Karpas-422 (cell line): ENCODE measurements at places on chromosomes 16 and 17. TPM values are rescaled to one million over a fixed set of nuclear protein-coding genes. Genes with fewer than 3 reads are reported as not detected.

- DNase-seq: no peak
Measured at GRCh38 chr17:10513299-10514067, 4.9 kb downstream of the MYH1 start.

GRCh38 chr17:74919440-74920305 is 3.4 kb downstream of the USH1G start:
- DNase-seq: peak; percentile 30

- DNase-seq: no peak
Measured at GRCh38 chr16:89407282-89407924, 83.0 kb downstream of the ANKRD11 start.

DNA sequence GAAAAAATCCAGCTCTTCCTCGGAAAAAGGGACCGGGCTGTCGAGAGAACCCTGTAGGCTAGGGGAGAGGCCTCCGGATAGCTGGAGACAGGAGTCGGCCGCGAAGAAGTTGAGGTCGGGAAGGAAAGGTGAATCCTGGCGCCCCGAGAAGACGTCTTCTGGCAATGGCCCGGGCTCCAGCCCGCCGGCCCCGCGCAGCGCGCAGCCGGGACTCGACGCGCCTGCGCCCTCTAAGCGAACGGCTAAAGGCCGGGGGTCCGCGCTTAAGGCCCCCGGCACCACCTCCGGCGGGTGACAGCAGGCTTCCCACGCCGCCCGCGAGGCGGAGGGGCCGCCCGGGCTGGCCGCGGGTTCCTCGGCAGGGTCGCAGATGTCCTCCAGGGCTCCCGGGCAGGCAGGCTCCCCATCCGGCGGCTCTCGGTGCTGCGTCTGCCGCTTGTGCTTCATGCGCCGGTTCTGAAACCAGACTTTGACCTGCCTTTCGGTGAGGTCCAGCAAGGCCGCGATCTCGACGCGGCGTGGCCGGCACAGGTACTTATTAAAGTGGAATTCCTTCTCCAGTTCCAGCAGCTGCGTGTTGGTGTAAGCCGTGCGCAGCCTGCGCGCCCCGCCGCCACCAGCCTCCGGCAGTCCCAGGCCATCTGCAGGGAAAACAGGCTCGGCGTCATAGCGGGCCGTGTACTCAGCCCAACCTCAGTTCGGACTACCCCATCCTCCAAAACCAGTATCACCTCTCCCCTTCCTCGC is 1.6 kb downstream of the HOXB2 start:
- DNase-seq: no peak

- DNase-seq: peak; percentile 93
Measured at GRCh38 chr17:18246880-18247612, 11.5 kb downstream of the FLII start.

GRCh38 chr17:38578229-38579082 is 27.3 kb downstream of the SRCIN1 start:
- DNase-seq: no peak

- no peak for DNase-seq
Measured at GRCh38 chr17:10096596-10096995, 101.8 kb downstream of the GAS7 start.

DNA sequence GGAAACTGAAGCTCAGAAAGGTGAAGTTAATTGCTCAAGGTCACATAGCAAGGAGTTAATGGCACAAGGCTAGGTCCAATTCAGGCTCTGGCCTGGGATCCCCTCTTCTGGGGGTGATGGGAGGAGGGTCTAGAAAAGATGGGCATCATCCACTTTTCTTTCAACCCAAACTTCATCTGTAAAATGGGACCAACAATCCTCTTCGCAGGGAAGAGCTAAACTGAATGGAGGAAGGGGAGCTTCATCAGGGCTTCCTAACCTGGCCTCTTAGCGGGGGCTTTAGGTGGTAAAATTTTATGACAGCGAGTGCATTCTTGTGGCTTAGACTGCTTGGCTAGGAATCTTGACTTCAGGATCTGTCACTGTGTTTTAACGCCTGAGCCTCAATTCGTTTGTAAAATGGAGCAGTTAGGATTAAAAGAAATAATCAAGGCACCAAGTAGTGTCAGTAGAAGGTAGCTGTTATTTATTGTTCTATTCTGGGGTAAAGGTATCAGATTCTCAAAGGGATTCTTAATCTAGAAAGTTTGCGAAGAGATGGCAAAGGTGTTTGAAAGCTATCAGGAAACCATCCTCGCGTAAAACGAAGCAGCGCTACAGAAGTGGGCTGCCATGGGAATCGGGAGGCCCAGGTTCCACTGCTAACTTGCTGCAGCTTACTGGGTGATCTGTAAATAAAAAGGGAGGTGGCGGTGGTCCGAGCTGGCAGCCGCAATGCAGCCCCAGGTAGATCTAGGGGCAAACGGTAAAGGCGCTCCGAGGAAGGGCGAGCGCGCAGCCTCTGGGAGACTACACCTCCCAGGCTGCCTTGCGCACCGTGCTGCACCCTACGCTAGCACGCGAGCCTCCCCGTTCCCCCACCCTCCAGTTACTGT is 1.5 kb upstream of the SRCAP start:
- DNase-seq: no peak

DNA sequence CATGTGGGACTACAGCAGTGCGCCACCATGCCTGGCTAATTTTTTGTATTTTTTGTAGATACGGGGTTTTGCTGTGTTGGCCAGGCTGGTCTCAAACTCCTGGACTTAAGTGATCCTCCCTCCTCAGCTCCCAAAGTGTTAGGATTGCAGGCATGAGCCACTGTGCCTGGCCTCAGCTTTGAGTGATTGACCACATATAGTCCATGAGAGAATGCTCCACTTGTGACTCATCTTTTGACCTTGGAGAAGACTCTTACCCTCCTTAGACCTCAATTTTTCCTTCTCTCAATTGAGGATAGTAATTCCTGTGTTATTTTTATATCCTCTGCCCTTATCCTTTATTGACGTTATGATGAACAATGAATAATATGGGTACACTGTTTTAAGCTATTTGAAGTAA is 30.9 kb upstream of the DUSP14 start:
- no peak for DNase-seq

- no peak for DNase-seq
Measured at GRCh38 chr17:8488901-8489300, 53.2 kb downstream of the NDEL1 start.

DNA sequence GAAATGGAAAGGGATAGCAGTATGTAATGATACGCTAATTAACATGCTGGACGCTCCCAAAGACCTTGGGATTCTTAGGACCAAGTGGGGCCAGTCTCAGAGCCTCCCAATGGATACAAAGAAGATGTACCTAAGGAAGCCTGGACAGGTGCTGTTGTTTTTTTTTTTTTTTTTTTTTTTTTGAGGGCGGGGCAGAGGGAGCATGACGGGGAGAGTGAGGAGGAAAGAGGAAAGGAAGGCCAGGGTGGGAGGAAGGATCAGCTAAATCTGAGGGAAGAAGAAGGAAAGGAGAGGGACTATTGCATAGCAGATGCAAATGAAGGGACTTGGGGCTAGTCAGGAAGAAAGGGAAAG is 2.5 kb downstream of the VAMP2 start:
- DNase-seq: no peak

DNA sequence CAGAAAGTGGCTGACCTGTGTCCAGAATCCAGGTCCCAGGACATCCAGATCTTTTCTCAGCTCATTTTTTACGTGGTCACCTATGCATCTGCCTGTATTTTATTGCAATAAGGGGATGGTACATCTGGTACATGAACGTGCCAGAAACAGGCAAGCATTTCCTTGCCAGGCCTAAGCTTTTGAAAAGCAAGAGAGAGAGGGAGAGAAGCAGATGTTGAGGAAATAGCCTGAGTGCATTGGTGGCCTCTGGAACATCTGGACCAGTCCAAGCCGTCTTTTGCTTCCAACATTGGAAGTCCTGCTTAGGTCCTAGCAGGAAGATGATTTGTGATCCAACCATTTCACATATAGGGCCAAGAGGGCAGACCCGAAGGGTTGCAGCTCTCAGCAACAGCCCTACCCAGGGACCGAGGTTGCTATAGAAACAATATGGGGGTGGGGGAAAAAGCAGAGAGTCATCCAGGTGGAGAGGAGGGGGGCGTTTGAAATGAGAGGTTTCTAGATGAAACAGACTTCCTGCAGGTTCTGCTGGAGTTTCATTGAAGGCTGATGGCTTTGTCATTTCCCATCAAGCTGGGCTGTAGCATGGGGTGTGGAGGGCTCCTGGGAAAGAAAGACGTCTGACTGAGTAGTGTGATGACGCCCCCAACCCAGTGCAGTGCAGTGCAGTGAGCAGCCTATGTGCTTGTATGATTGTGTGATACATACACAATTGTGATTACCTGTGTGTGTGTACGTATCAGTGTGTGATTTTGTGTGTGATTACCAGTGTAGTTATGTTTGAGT is 61.6 kb downstream of the SHISA6 start:
- DNase-seq: no peak

Gene CHAD
- total RNA-seq: not detected in 2 replicates

Gene ADAMTS18
- total RNA-seq: not detected in 2 replicates

Gene SEPTIN12
- total RNA-seq: not detected in 2 replicates

Gene UMOD
- total RNA-seq: not detected in 2 replicates

Gene CLCN7
- 8.9 and 29.2 TPM in 2 replicates for total RNA-seq

Gene SKAP1
- 1.2 and 1.8 TPM in 2 replicates for total RNA-seq

Gene TPPP3
- not detected in 2 replicates for total RNA-seq
